ENCODE measurements at places on chromosomes 6 and 20. TPM values are rescaled to one million over a fixed set of nuclear protein-coding genes. Genes with fewer than 3 reads are reported as not detected.

DNA sequence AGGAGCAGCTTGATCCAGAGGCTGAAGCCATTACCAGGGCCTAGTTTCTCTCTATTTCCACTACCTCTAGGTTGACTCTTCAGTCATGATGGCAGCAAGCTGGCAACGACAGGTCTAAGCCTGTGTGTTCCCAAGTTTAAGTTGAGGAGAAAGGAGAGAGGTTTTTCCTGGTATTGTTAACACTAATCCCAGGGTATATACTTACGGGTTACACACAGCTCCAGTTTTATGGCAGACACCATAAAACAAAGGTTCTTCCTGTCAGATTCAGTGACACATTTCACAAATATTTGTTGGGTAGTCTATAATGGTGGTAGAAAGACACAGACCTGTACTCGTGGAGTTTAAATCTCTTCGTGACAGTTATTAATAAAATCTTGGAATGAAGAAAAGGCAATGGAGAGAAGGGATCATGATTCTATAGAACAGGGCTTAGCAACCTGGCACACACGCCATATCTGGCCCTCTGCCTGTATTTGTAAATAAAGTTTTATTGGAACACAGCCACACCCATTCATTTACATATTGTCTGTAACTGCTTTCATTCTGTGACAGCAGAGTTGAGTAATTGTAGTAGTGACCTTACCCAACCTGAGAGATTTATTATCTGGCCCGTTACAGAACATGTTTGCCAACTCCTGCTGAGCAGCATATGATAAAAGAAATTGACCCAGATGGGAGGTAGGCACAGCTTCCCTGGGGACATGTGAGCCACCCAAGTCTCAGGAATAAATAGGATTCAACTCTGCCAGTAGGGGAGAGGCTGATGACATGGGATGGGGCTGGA, 323.3 kb downstream of the CDH4 start:
- DNase-seq = no peak

DNA sequence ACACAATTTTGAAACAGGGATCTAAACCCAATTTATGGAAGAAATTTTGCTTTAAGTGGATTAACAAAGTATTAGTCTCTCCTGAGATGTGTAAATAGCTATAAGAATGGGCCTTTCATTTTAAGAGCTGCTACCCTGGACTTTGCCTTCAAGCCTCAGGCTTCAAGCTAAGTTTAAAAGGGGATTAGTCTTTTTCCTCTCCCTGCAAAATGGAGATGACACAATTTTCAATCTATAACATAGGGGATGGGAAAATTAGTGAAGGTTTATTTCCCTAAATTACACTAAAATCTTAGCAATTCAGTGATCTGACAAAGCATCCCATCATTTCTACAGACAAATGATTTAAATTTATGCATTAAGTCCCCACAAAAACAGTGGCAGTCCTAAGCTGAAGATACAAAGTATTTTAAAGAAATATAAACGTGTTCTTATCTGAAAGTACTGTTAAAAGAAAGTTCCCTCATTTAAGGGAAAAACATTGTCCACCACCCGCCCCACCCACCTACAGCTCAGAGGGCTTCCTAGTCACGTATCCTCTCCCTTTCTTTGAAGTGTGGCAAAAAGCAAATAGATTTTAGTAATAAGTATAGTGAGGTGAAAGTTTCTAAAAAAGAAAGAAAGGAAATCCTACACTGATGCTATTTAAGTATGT, 14.5 kb downstream of the ARHGAP18 start:
- no peak for DNase-seq

PPP1R14C gene
- 1.4 TPM for total RNA-seq

- DNase-seq = peak; percentile 75
Measured at GRCh38 chr20:10696650-10697049, 22.9 kb upstream of the JAG1 start.

FKBP1C gene
- 0.35 TPM for total RNA-seq

DNA sequence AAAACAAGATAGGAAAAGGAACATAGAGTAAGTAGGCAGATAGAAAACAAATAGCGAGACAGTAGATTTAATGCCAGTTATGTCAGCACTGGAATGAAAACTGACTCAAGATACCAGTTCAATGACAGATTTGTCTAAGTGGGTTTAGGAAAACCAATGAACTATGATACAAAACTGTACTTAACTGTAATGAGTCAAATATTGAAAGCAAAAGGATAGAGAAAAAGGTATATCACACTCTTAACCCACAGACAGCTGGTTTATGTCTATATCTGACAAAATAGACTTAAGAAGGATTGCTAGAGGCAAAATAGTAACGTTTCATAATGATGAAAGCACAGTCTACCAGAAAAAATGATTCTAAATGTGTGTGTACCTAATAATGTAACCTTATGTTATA, 38.2 kb downstream of the ATRN start:
- DNase-seq = no peak

- no peak for DNase-seq
Measured at GRCh38 chr6:7561153-7561964, 19.9 kb downstream of the DSP start.

DNA sequence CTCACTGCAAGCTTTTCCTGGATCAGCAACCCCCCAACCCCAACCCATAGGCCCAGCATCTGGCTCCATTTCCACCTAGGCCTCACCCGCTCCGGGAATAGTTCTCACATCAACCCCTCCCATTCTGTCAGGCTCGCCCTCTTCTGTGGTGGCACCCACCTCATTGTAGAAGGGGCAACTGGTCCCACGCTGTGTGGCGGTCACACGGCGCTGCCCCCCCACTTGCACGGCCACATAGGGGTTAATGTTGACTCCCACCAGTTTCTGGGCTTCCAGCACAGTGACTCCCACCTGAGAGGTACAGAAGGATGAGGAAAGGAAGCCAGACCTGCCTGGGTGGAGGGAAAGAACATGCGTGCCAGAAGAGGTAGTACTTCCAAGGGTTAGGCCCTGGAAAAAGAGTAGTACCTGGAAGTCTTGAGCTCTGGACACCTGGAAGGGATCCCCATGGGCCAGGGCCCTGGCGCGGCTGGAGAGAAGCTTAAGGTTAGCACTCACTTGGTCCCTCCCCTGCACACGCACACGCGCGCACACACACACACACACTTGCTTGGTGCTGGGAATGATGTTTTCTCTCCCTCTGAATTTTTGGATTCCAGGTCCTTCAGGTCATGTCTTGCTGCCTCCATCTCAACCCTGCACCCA, 12.7 kb upstream of the SPAG4 start:
- no peak for DNase-seq

WFDC6 gene
- not detected for total RNA-seq

DNA sequence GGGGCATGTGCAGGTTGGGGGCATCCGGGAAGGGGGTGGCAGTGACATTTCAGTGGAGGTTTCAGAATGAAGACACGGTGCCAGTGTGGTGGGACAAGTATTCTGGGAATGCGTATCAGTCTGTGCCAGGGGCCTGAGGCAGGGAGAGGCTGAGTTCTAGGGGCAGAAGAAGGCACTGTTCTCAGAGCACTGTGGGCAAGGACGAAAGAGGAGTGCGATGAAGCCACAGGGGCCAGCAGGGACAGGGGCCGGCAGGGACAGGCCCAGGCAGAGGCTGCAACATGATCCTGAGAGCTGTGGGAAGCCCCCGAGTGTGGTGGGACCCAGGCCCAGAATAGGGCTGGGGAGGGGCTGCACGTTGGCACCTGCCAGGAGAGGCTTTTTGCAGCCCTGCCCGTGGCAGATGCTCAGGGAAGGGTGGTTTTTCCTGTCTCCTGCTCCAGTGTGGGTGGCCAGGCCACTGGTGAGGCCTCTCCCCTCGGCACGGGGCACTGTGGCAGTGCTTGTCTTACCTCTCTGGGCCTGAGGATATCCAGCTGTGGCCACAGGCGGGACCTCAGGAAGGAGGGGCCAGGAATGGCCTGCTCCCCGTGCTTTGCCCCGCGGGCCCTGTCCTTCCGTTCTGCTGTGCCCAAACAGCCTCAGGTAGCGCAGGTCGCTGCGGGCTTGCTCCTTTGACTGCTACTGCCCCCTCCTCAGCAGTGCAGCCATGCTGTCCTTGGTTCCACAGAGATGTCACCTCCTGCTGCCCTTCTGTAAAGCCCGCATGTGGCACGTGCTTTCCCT, 10.0 kb downstream of the ENTPD6 start:
- DNase-seq = no peak

- DNase-seq = no peak
Measured at GRCh38 chr6:170113141-170113540, 177.7 kb downstream of the DLL1 start.

- DNase-seq = no peak
Measured at GRCh38 chr6:42013134-42013516, 37.2 kb upstream of the TAF8 start.

SLC35D3 gene
- total RNA-seq = 1.5 TPM

GRCh38 chr6:79684876-79685275, 53.7 kb downstream of the SH3BGRL2 start:
- no peak for DNase-seq

DNA sequence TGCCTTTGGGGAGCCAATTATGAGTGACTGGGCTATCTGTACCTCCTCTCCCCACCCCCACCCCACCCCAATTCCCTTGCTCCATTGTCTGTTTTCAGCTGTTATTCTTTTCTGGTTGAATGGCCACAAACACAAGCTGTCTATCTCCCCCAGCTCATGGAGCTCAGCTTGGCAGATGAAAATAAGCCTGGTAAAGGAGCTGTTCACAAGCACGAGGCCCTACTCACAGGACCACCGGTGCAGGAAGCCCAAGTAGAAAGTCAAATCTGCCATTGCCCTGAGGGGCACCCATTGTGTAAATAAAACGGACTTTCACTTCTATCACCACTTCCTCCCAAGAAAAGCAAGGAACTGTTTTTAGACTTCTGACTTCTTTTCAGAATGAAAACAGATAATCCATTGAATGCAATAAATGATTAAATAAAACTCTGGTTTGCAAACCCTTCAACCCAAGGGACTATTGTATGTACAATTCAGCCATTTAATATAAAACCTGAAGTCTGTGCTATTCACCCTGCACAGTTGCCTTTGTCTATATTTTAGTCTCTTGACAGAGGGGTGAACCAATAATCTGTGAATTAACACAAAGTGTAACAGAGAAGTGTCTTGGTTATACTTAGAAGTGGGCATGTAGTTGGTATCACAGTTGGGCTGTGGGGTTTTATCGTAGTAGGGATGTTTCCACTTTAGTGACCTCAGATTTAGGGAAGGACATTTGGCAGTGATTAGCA, 27.7 kb downstream of the RIPOR2 start:
- no peak for DNase-seq

DNA sequence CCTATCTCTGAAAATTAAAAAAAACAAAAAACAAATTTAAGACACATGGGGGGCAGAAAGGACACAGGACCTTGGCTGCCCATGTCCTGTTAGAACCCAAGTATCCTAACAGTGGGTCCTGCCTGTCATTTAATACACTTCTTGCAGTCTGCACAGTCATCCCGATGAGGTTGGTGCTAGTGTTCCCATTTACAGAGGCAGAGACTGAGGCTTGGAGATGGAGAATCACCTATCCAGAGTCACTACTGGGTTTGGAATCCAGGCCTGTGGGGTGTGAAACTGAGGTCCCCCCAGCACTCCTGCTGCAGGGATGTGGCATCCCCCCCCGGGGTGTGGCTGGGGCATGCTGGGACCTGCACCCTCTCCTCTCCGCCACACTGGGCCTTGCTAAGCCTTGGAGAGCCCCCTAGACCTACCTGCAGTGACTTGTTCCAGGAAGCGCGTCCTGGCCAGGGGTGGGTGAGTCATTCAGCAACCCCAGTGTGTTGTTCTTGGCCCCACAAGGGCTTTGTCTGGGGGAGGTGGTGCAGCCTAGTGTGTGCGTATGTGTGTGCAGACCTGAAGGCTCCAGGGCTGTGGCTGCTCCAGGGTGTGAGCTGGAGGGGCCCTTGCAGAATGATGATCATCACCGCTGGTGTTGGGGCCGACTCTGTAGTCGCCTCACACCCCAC, 49.7 kb downstream of the BCAS4 start:
- no peak for DNase-seq

- no peak for DNase-seq
Measured at GRCh38 chr6:28402197-28402596, 2.6 kb upstream of the ZSCAN12 start.

DNA sequence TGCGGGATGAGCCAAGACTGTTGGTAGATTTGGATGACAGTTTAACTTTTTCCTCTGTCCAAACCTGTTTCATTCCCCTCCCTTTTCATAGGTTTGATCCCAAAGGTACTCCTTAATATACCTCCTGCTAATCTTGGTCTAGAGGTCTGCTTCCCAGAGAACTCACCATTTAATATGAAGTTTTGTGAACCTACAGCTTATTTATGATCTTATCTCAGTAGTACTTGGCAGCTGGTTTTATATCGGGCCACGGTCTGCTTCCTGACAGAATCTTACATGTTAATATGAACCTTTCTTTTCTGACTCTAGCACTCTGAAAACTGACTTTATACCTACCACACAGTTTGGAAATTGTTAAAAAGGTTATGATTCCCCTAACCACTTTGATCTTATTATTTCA, 138.7 kb downstream of the MACROD2 start:
- DNase-seq = no peak

- DNase-seq = no peak
Measured at GRCh38 chr6:143270026-143270425, 180.5 kb downstream of the ADAT2 start.

DNA sequence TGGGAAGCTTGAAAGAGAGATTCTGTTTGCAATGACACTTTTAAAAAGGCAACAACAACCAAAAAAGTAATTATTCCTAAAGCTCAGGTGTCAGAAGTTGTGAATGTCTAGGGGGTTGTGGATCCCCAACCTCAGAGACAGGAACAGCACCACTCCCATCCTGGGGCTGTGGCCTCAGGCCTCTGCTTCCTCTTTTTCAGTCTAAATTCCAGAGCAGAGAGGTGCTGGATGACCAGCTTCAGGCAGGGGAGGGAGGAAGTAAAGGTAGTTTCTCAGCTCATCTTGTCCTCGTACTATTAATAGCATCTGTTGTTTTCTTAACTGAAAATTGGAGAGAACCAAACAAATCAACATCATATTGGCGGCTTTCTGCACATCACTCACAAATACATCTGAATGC, 8.3 kb downstream of the NT5E start:
- peak; percentile 35 for DNase-seq

GSTA3 gene
- total RNA-seq = not detected

DNA sequence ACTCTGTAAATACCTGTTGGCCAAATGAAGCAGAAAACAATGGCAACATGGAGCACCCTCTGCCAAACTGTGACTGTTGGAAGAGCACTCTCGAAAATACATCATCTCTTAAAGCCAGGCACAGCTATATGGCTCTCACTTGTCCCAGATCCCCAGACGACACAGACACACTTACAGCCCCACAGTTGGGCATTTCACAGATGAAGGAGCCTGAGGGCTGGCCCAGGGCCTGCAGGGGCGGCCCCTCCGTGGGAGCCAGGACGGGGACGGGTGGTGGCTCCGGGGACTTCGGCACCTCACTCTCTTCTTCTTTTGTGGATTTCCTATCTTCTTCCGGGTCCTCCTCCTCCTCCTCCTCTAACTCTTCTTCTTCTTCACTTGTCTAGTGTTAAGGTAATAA, 18.4 kb upstream of the MRPS10 start:
- DNase-seq = no peak
